Common myeloid progenitor, CD34-positive (primary cell): ENCODE measurements at places on chromosomes 16 and 17.

DNA sequence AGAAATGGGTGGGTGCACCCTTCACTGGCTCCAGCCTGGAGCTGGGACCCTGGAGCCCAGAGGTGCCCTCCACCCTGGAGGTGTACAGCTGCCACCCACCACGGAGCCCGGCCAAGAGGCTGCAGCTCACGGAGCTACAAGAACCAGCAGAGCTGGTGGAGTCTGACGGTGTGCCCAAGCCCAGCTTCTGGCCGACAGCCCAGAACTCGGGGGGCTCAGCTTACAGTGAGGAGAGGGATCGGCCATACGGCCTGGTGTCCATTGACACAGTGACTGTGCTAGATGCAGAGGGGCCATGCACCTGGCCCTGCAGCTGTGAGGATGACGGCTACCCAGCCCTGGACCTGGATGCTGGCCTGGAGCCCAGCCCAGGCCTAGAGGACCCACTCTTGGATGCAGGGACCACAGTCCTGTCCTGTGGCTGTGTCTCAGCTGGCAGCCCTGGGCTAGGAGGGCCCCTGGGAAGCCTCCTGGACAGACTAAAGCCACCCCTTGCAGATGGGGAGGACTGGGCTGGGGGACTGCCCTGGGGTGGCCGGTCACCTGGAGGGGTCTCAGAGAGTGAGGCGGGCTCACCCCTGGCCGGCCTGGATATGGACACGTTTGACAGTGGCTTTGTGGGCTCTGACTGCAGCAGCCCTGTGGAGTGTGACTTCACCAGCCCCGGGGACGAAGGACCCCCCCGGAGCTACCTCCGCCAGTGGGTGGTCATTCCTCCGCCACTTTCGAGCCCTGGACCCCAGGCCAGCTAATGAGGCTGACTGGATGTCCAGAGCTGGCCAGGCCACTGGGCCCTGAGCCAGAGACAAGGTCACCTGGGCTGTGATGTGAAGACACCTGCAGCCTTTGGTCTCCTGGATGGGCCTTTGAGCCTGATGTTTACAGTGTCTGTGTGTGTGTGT lies 46.8 kb downstream of the IL21R start:
- H3K4me1 ChIP-seq, result peaks cover 39% of the 10 kb centered on the region
- H3K36me3 ChIP-seq, result no peaks in the 10 kb centered on the region
- peak; percentile 23 for DNase-seq
- no peak overlapping the region for H3K4me3 ChIP-seq
- no peak overlapping the region for H3K27ac ChIP-seq

GRCh38 chr17:3762922-3763776 lies 37.8 kb downstream of the ITGAE start:
- H3K36me3 ChIP-seq, result no peaks in the 10 kb centered on the region
- DNase-seq, result no peak
- H3K27ac ChIP-seq, result no peak overlapping the region
- no peaks in the 10 kb centered on the region for H3K4me1 ChIP-seq

DNA sequence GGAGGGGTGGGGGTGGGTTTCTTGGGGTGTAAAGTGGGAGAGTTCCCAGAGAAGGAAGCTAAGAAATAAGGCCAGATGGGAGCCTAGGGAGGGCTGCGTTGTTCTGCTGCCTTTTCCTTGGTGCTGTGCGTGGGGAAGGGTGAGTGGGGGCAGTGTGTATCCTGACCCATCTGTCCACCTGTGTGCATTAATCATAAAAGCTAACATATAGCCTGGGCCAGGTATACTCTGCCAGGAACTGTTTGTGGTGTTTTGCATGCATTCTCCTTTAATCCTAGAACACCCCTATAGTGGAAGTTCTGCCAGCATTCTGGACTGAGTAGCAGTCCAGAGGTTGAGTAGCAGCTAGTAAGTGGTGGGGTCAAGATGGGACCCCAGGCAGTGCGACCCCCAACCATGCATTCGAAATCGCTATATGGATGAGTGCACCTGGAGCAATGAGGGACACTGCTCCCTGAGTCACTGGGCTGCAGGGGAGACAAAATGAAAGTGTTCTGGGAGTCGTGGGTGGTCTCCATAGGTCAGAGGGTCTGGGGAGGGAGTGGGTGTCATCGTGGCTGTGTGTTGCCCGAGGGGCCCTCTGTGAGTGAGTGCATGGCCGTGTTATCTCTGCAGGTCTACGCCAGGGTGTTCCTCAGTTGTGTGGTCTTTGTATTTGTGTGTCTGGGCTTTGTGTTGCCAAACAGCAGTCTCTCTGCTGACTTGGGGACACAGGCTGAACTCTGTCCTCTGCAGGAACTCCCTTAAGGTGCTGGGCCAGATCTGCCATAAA lies 1.3 kb downstream of the ERBB2 start:
- H3K27ac ChIP-seq, result no peak overlapping the region
- peaks cover 40% of the 10 kb centered on the region for H3K27me3 ChIP-seq
- DNase-seq, result no peak

DNA sequence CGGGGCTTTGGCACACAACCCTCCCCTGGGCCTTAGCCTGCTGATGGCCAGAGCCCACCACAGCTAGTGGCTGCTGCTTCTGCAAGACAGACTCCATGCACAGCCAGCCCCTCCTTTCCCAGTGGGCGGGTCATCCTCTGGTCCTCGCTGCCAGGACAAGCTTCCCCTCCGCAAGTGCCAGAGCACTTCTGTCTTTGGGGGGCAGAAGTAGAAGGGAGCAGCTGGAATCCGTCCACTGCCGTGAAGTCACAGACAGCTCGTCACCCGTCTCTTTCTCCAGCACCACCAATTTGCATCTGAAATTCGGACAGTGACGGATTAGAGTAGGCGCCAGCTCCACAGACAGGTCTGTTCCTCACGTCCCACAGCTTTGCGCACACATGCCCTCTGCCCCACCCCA lies 31.3 kb upstream of the NAT9 start:
- H3K4me3 ChIP-seq, result no peak overlapping the region
- H3K27ac ChIP-seq, result no peak overlapping the region
- H3K4me1 ChIP-seq, result peaks cover 11% of the 10 kb centered on the region
- H3K27me3 ChIP-seq, result peaks cover 7% of the 10 kb centered on the region
- DNase-seq, result no peak
- no peaks in the 10 kb centered on the region for H3K36me3 ChIP-seq

- peaks cover 11% of the 10 kb centered on the region for H3K4me1 ChIP-seq
- no peak overlapping the region for H3K27ac ChIP-seq
- H3K27me3 ChIP-seq, result no peaks in the 10 kb centered on the region
Observed at GRCh38 chr17:2386400-2387085, 14.3 kb downstream of the MNT start.

DNA sequence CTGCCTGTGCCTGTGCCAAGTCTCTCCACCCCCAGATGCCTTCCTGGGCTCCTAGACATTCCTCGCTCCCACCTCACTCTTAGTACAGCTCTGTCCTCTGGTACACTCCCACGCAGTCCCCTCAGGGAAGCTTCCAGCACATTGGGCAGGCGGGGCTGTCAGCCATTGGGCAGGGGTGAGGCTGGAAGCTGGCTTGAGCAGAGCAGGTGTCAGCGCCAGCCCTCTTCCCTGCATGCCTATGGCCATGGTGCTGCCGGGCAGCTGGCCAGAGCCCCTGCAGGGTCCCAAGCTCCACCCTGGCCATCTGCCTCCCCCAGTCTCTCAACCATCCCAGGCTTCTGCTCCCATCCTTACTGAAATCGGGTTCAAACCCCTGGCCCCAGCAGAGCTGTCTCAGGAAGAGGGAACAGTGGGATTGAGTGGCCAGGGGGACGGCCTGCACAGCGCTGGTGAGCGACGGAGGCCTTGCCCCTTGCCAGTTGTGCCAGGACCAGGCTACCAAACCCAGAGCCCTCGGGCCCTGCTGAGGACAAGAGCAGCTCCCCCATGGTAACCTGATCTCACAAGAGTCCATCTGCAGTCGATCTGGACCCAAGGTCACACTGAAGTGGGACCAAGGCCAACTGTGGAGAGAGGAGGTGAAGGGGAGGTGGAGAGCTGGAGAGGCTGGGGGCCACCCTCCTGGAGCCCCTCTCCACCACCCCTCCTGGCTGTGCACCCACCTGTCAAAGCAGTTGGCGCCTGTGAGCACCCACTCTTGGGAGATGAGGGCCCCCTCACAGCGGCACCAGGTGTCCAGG lies 2.4 kb upstream of the B9D1 start:
- H3K36me3 ChIP-seq, result no peaks in the 10 kb centered on the region
- DNase-seq, result no peak
- no peak overlapping the region for H3K27ac ChIP-seq
- no peak overlapping the region for H3K4me3 ChIP-seq

DNA sequence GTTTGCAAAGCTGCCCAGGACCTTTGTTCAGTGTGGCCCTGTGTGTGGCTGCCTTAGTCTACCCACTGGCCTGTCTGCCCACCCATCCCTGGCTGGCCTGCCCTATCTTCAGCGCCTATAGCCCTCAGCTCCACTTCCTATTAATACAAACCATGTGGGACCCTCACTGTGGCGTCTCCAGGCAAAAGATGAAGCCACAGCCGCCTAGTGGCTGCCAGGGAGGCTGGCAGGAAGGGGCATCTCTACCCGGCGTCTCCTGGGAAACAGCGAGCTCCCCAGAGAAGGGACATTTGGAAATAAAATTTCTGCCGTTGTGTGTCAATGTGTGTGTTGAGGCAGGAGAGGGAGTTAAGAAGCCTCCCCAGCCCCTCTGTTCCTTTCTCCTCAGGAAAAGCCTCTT lies 31.5 kb downstream of the NEUROD2 start:
- peaks cover 9% of the 10 kb centered on the region for H3K4me1 ChIP-seq
- no peaks in the 10 kb centered on the region for H3K27me3 ChIP-seq
- DNase-seq, result peak; percentile 56
- no peaks in the 10 kb centered on the region for H3K36me3 ChIP-seq
- no peak overlapping the region for H3K27ac ChIP-seq

- DNase-seq, result no peak
- no peaks in the 10 kb centered on the region for H3K27me3 ChIP-seq
- no peak overlapping the region for H3K27ac ChIP-seq
- H3K4me1 ChIP-seq, result no peaks in the 10 kb centered on the region
Observed at GRCh38 chr16:72291531-72291981, 119.6 kb upstream of the PMFBP1 start.

DNA sequence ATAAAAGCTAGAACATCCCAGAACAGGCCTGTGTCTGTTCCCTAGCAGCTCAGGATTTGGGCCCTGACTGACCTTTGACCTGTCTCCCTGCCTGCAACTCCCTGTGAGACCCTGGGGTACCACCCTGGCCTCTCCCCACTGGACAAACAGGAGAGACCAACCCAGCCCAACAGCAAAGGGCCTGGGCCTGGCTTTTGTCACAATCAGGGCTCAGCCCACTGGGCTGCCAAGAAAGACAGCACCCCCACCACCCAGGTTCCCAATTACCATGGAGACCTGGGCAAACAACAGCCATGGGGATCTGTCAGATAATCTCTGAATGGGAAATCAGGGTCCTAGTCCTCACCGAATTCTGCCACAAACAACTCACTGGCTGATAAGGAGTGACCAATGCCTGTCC lies 11.1 kb downstream of the PLLP start:
- H3K27ac ChIP-seq, result no peak overlapping the region
- H3K36me3 ChIP-seq, result no peaks in the 10 kb centered on the region
- H3K4me1 ChIP-seq, result peaks cover 5% of the 10 kb centered on the region
- no peak for DNase-seq

DNA sequence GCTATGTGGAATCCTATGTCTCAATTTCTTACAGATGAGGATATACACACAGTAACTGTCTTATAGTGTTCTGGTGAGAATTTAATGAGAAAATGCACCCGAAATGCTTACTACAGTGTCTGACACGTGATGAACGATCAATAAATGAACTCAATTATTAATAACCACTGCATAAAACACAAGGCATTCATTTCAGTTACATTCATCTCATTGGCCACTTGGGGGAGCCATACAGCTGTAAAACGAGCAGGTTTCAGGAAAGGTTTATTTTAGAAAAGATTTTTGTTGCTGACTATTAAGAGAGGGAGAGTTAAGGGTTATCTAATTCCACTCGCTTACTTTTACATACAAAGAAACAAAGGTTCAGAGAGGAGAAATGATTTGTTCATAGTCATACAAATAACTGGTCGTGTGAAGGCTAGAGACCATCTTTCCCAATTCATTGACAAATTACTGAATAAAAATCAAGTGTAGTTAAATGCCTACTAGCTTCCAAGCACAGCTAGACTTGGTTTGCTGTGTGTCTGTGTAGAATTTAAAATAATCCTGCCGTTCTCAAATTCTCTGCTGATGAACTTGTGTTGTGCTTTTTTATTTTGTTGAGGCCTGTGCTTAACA lies 160.1 kb downstream of the MAP2K4 start:
- H3K27me3 ChIP-seq, result no peaks in the 10 kb centered on the region
- no peak overlapping the region for H3K4me3 ChIP-seq
- H3K27ac ChIP-seq, result no peak overlapping the region
- DNase-seq, result peak; percentile 44
- no peaks in the 10 kb centered on the region for H3K36me3 ChIP-seq

DNA sequence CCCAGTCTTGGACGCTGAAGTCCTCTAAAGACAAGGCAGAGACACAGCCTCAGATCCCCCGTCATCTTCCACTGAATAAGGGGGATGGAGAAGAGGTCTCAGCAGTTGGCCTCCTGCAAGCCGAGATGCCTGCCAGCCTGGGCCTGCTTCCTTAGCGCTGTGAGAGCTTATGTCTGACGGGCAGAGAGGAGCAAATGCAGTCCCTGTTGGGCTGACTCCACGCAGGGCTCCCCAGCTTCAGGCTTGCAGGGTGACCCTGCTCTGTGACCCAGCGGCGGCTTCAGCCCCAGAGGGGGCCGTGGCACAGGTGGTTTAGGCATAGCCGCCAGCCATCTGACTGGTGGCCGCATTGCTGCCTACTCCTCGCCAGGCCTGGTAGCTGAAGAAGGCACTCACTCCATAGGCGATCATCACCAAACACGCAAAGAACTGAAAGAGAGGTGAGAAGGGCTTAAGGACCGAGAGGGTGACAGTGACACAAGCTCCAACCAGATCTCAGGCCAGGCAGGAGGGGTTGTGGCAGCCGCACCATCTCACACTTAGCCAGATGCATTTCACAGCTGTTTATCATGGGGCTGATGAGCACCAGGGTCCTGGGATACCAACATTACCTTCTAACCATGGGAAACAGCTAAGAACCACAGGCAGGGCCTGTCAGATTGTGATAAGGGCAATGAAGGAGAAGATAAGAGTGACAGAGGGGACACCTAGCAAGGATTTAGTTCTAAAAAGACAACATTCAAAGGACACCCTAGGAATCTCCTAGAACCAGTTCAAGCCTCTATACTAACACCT lies 11.7 kb downstream of the ARL2BP start:
- DNase-seq, result no peak
- H3K27me3 ChIP-seq, result no peaks in the 10 kb centered on the region
- H3K4me3 ChIP-seq, result no peak overlapping the region
- no peak overlapping the region for H3K27ac ChIP-seq
- peaks cover 5% of the 10 kb centered on the region for H3K4me1 ChIP-seq

- no peaks in the 10 kb centered on the region for H3K27me3 ChIP-seq
- no peak overlapping the region for H3K4me3 ChIP-seq
- DNase-seq, result no peak
Observed at GRCh38 chr17:18318771-18319450, 3.8 kb downstream of the SMCR8 start.

- no peaks in the 10 kb centered on the region for H3K36me3 ChIP-seq
- DNase-seq, result no peak
- no peaks in the 10 kb centered on the region for H3K4me1 ChIP-seq
- H3K4me3 ChIP-seq, result no peak overlapping the region
Observed at GRCh38 chr17:65694601-65695000, 133.2 kb upstream of the AXIN2 start.

- no peak overlapping the region for H3K4me3 ChIP-seq
- DNase-seq, result no peak
Observed at GRCh38 chr17:49334744-49335512, 27.1 kb downstream of the ZNF652 start.

- no peak for DNase-seq
- no peaks in the 10 kb centered on the region for H3K4me1 ChIP-seq
- H3K36me3 ChIP-seq, result no peaks in the 10 kb centered on the region
- H3K4me3 ChIP-seq, result no peak overlapping the region
- no peaks in the 10 kb centered on the region for H3K27me3 ChIP-seq
- no peak overlapping the region for H3K27ac ChIP-seq
Observed at GRCh38 chr17:70420861-70421445, 251.6 kb downstream of the KCNJ2 start.
